IPS DF 19.7 (cell line): ENCODE measurements at places on chromosomes 16 and 17.

GRCh38 chr16:60310846-60311445 lies 1576.8 kb upstream of the GOT2 start:
- no peak for DNase-seq

- DNase-seq, result no peak
Observed at GRCh38 chr17:62802561-62803205, 5.4 kb downstream of the MARCHF10 start.

DNA sequence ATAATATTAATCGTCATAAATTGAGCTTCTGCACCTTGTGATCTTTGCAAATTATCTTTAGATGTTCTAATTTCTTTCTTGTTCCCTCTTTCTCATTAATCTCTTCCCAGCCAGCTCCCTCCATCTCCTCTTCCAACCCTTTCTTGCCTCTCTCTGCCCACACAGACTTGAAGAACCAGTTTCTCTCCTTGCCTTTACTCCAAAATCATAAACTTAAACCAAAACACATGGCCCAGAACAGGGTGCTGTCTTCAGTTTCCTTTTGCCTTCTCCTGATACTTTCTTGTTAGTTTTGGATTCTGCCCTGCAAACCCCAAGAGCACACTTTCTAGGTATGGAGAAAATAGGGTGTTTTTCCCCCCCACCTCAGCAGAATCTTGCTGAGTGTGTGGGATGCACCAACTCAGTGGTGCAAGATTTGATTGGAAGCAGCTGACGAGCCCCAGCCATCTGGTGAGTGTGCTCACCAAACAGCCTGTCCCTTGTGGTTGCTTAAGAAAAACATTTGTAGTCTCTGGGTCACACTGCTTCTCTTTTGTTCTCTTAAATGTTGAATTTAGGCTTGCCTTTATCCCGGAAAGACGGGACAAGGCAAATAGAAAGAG lies 175.8 kb upstream of the MAF start:
- DNase-seq, result peak; percentile 3

GRCh38 chr17:57663326-57664070 lies 81.6 kb downstream of the CCDC182 start:
- DNase-seq, result no peak

GRCh38 chr17:78401891-78402290 lies 23.4 kb downstream of the PGS1 start:
- no peak for DNase-seq

DNA sequence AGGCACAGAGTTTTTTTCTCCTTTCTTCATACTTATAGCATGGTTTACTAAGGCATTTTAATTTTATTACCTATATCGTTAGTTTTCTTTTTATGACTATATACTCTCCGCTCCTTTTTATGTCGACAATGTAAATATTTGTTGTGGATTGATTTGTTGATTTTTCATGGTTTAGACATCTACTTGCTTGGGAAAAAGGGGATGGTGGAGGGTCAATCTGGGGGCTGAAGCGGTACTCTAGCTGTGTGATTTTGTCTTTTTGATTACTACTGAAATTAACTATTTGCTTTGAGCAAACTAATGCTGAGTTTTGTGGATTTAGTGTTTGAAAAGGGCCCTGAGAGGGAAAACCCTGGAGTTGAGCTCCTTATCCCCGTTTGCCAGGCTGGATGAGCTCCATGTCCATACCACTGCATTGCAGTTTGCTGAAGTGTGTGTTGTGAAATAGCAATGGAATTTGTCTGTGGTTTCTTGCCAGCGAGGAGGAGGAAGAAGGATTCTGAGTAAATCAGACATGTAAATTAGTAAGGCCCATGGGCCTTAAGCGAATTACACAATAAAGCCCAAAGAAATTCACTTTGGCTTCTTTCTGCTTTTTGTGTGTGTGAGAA lies 72.0 kb downstream of the FTO start:
- DNase-seq, result no peak

- no peak for DNase-seq
Observed at GRCh38 chr17:48854774-48855476, 24.1 kb downstream of the CALCOCO2 start.

- peak; percentile 63 for DNase-seq
Observed at GRCh38 chr17:50151041-50151936, 812 bp upstream of the PPP1R9B start.

GRCh38 chr17:76274112-76274956 lies 9.2 kb downstream of the UBALD2 start:
- DNase-seq, result no peak

DNA sequence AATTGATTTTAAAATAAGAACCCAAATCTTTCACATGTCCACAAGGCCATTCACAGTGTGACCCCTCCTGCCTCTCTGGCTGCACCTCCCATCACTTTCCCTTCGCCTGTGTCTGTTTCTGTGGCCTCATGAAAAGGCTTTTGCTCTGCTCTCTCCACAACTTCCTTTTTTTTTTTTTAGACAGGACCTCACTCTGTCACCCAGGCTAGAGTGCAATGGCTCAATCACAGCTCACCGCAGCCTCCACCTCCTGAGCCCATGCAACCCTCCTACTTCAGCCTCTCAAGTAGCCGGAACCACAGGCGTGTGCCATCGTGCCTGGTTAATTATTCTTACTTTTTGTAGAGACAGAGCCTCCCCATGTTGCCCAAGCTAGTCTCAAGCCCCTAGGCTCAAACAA lies 197.1 kb downstream of the ABCC12 start:
- DNase-seq, result no peak

DNA sequence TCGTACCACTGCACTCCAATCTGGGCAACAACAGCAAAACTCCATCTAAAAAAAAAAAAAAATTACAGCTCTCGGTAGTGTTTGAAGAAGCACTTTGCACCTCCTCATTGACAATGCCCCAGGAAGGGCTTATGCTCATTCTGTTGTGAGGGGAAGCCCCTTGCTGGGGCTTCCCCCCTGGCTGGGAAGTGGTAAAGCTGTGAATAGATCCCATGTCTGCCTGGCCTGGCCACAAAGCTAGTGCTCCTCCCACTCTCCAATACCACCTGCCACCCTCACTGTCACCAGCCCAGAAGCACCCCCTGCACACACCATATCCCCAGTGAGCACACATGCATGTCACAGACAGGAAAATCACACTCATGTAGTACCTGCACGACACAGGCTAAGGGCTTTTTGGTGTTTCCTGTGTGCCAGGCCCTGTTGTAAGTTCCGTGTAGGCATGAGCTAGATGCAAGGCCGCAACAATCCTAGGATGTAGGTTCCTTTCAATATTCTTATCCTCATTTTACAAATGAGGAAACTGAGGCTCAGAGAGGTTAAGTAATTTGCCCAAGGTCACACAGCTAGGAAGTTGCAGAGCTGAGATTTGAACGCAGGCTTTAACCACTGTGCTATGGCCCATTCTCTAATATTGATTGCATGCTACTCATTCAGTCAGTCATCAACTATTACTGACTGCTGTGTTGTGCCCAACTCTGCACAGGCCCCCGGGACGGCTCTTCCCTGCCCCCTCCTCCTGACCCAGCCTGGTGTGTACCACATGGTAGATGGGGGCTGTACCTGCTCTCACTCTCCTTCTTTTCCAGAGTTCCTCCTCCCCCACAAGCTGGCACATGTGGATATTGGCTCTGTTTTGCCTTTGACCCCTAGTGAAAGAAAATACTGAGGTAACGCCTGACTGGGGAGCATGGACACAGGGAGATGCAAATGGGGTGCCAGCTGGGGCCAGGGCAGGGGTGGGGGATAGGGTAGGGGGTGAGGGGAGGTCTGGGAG lies 11.9 kb upstream of the COL1A1 start:
- no peak for DNase-seq

DNA sequence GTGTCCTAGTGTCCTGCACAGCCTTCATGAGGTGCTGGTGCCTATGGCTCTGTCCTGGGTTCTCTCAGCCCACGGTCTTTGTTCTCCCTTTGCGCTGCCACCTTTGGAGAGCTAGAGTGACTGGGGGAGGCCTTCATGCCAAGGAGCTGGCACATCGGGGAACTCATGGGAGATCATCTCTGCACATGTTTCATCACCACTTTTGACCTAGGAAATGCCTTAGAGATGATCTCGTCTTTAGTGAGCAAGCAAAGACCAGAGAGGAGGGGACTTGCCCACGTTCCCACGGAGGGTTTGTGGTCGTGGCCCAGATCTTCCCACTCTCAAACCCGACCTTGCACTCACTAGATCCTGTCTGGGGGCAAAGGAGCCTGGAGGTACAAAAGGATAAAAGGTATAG lies 23.5 kb downstream of the TBX4 start:
- no peak for DNase-seq

DNA sequence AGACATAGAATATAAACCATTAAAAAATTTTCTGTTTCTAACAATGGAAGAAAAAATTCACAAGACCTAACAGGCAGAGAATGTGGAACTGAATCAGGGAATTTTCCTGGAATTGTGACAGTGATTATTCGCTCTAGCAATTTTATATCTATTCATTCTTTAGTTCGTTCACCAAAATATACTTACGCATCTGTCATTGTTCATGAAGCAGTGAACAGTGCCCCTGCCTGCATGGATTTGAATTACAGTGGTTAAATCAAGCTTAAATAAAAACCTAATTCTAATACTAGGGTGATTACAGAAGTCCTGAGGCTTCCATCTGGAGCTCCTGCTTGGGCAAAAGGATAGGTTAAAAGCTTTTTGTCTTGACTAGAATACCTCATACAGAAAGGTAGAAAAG lies 48.6 kb downstream of the ABCA8 start:
- DNase-seq, result no peak

GRCh38 chr17:8162233-8162996 lies at the start of gene VAMP2:
Gene VAMP2, minus strand, starts transcription at chr17:8162948. Its CDS starts 69 bp downstream, at chr17:8162879.
- DNase-seq, result no peak

DNA sequence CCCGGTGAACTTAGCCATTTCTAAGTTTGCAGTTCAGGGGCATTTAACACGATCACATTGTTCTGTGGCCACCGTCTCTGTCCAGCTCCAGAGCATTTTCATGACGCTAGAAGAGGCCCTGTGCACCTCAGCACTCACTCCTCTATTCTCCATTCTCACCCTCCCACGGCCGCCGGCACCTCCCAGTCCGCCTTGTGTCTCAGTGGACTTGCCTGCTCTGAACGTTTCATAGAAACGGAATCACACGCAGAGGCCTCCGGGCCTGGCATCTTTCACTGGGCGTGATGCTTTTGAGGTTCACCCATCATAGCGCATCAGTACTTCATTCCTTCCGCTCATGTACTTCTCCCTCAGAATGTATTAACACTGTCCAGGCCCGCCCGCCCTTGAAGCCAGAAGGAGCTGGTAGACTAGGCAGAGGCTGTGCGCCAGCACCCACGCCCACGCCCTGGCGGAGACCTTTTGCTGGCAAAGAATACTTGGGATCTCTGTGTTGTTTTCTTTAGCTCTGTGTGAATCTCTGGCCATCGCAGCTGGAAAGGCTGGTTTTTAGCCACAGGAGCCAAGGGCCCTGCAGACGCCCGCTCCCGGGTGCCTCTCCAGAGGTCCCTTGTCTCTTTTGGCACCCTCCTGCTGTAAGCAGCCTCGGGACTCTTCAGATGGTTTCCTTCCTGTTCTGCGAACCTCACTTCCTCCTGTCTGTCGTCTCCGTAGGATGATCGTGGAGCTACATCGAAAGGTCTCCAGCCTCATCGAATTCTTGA lies 23.4 kb upstream of the JPT2 start:
- no peak for DNase-seq

DNA sequence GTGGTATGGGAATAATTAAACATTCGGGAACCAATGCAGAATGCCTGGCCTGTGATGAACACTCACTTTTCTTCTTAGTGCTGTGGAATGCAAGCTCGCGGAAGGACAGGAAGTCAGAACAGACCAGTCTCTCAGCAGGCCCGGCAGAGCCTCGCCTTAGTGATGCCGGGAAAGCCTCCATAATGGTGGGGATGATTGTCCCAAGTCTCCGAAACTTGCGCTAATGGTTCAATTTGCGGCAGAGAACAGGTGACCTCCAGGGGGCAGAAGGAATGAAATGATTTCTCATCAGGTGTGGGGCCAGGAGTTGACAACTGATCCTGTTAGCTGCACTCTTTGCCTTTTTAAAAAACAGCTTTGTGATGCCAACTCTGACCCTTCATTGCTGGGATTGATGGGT lies 170.6 kb downstream of the GSG1L start:
- DNase-seq, result peak; percentile 28

- DNase-seq, result no peak
Observed at GRCh38 chr16:52743707-52744106, 196.8 kb upstream of the TOX3 start.

DNA sequence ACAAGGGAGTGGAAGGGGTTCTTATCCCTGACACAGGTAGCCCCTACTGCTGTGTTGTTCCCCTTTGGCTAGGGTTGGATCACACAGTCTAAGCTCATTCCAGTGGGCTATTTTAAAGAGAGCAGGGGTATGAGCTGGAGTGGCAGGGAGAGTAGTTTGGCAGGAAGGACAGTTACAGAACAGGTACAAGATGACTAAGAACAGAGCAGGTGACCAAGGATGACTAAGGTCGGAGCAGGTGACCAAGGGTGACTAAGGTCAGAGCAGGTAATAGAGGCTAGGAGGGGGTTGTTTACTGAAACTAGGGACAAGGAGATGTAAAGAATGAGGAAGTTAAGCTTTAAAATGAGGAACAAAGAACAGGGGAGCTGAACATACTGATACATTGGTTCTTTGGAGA lies 58.8 kb downstream of the UTP18 start:
- DNase-seq, result no peak

- no peak for DNase-seq
Observed at GRCh38 chr17:16258901-16259300, 41.9 kb downstream of the PIGL start.

GRCh38 chr17:30084788-30085187 lies 31.8 kb upstream of the NSRP1 start:
- no peak for DNase-seq

- no peak for DNase-seq
Observed at GRCh38 chr17:59634632-59635541, 15.2 kb downstream of the CLTC start.

GRCh38 chr16:168424-168823 lies 2.6 kb downstream of the HBM start:
- no peak for DNase-seq

GRCh38 chr16:4433228-4433627 lies 7.6 kb downstream of the DNAJA3 start:
- no peak for DNase-seq

DNA sequence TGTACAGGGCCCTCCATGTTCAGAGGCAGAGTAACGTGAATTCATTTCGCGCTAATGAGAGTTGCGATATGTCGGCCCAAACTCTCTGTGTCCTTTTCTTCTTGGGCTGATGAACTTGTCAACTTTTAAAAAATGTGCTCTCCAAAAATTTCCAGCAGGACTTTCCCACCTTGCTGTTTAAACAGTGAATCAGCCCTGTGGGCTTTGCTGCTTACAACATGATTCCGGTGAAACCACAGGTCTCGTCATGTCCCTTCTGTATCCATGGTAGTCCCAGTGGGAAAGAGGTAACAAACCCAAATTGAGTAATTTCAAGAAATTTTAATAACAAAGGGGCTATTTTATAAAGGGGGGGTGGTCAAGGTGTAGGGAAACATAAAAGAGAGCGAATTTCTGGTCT lies 612.9 kb downstream of the MAF start:
- no peak for DNase-seq

GRCh38 chr16:56836410-56837230 lies 28.4 kb upstream of the SLC12A3 start:
- DNase-seq, result no peak
